CD4-positive, alpha-beta memory T cell (primary cell): ENCODE measurements at places on chromosomes 3 and 15. TPM values are rescaled to one million over a fixed set of nuclear protein-coding genes. Genes with fewer than 3 reads are reported as not detected.
A peak's percentile ranks its signal among the peaks of the same experiment; 100 is the strongest.

GRCh38 chr15:99951511-99951910, 218.3 kb upstream of the LYSMD4 start:
- DNase-seq, result no peak

The CD96 gene
- total RNA-seq, result 228 TPM

DNA sequence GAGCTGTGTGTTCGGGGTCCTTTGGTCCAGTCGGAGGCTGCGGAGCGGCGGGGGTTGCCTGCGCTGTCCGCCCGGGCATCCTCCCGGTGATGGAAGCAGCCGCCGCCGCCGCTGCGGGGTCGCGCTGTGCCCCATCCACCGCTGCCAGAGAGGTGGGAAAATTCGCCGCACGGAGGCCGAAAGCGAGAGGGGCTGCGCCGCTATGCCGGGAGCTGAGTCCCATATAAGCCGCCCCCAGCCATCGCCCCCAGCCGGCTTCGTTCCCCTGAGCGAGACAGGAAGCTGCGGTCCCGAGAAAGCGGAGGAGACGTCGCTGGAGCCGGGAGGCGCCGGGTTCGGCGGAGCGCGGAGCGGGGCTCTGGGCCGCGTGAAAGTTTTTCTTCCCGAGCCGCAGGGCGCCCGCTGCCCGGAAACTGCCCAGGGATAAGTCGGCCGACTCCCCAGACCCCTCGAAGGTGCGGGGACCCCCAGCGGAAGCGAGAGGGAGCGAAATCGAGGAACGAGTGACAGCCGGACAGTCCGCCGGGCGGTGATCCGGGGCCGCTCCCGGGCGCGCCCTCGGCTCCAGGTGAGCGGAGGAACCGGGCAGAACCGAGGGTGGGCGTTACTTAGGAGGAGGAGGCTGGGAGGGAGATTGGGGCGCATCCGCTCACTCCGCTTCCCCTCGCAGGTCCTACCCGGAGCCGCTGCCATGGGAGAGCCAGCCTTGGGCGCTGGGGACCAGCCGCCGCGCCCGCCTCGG, 574 bp downstream of the CHST2 start:
- peak; percentile 21 for DNase-seq

The EDEM1 gene
- 146 TPM for total RNA-seq

DNA sequence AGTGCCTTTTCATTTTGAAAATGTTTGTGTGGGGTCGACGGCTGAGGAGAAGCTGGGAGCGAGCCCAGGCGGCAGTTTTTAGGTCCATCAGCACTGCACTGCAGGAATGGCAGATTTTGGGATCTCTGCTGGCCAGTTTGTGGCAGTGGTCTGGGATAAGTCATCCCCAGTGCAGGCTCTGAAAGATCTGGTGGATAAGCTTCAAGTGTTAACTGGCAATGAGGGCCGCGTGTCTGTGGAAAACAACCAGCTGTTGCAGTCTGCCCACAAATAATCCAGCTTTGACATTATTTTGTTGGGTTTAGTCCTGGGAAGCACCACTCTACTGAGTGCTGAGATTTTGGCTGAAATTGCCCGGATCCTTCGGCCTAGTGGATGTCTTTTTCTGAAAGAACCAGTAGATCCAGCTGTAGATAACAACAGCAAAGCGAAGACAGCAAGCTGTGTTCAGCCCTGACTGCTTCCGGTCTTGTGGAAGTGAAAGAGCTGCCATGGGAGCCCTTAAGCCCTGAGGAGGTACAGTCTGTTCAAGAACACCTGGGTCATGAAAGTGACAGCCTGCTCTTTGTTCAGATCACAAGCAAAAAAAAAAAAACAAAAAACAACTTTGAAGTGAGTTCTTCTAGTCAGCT, 13.1 kb upstream of the ANP32A start:
- DNase-seq, result peak; percentile 18

The MYD88 gene
- total RNA-seq, result 50.5 TPM

DNA sequence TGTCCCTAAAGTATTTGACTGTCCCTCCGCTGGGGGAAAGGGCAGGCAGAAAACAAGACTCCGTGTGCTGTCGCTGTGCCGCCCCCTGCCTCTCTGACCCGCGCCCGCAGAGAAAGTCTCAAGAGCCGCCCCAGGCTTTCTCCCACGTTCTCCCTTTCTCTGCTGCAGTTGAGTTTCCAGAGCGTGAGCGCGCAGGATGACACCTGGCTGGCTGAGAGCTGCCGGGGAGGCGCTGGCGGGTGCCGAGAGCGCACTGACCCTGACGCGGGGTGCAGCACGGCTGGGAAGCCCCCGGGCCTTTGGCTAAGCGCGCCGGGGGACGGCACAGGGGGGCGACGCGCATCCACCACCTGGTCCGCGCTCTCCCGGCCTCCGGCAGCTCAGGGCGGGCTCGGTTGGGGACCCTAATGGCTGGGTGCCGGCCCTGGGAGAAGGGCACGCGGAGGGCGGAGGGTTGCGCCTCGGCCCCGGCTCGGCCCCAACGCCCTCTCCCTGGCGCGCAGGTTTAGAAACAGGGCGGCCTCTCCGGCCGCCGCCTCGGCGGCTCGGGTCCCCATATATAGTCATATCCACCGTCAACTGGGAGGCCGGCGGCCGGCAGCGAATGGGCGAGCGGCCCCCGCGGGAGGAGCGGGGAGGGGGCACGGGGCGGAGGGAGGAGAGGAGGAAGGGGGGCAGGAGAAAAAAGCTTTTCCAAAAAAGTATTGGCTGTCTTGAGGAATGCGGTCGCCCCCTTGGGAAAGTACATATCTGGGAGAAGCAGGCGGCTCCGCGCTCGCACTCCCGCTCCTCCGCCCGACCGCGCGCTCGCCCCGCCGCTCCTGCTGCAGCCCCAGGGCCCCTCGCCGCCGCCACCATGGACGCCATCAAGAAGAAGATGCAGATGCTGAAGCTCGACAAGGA, at the start of gene TPM1:
TPM1 (plus strand) TSS at position 774 of the 903 bp plus-strand sequence; CDS start at position 857, 83 bp downstream.
- DNase-seq, result no peak

DNA sequence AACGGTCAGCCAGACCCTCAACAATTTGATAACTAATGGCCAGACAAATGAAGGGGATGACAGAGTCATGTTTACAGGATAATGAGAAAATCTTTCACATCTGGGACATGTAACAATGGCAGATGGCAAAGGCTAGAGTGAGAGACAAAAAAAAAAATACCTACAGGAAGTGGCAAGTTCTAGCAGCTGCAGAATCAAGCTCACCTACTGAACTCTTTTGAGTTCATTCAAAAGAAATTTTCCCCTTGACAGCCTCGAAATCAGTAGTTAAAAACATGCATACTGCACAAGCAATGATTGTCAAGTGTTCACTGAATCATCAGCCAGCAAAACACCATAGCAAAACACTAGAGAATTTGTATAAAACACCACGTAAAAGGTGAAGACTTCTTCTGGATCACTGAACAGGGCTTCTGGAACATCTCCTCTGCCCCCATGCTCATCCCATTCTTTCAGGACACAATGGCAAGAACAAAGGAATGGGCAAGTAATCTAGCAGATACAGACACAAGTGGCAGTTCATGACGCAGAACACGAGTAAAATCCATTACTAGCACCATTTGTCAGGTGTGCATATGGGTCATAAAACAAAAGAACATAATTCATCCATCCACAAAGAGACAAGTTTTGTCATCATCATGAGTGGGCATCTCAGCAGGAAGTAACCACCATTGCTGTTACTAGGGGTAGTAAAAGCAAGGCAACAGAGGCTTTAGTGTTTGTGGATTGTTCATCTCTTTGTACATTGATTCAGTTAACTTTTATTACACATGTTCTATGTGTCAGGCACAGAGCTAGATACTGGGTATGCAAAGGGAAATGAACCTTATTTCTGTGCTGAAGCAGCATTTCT, 13.8 kb upstream of the KCNMB2 start:
- no peak for DNase-seq

The DUOX1 gene
- 0.19 TPM for total RNA-seq

DNA sequence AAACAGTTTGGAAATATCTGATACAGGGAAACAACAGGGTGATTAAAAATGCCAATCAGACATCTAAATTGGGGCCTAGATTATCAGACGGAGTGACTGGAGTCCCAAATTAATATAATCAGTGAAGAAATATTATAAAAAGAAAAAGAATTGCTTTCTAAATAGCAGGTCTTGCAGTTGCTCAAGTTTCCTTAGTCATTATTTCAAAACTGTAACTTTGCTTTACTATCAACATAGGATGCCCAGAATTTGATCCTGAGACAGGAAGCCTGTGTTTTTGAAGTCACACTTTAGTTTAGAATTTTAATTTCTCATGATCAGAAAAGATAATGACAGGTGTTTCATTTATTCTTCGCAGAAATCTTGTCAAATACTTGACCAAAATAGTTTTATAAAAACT, 105.9 kb downstream of the IL1RAP start:
- DNase-seq, result no peak

- no peak for DNase-seq
Measured at GRCh38 chr3:128706086-128706615, 19.8 kb upstream of the RAB7A start.

- peak; percentile 85 for DNase-seq
Measured at GRCh38 chr3:187027531-187028278, 97.4 kb downstream of the ST6GAL1 start.

The PLCD1 gene
- total RNA-seq, result 93.9 TPM

- no peak for DNase-seq
Measured at GRCh38 chr3:66534304-66534845, 33.6 kb upstream of the LRIG1 start.

- no peak for DNase-seq
Measured at GRCh38 chr3:63387568-63387967, 109.5 kb downstream of the SYNPR start.

- DNase-seq, result no peak
Measured at GRCh38 chr3:23663661-23664186, 142.0 kb upstream of the UBE2E1 start.

GRCh38 chr15:64284042-64284441, 71.9 kb downstream of the CSNK1G1 start:
- no peak for DNase-seq

DNA sequence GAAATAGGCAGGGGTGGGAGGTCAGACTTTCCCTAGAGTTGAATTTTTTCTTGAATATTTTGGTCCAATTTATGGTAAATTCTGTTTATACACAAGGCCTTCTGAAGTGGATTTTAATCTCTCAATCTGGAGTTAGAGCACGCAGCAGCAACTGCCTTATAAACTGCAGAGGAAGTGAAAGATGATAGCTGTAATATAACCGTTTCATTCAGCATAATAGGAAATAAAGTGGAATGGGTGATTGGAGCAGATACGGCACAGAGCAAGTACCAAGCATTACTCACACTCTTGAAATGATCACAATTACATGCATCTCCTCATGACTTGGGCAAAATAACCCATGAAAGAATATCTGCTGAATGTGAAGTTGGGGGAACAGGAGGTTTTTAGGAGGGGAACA, 106.8 kb downstream of the ARRDC4 start:
- no peak for DNase-seq

DNA sequence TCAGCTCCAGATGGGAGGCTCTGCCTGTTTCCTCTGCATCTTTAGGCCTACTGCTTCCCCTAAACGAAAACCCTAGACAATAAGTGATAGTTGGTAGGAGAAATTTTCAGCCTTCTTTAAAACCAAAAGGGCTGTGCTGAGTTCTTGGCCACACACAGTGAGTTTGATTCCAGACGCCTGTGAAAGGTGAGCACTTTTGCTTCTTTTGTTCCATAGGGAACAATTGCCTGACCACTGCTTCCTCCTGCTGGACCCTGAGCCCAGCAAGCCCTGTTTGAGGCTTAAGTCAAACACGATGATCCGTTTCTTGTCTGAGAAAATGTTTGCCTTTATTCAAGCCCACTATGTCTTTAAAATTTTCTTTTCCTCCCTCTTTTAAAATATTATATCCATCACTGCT, 493.9 kb downstream of the ZIC1 start:
- DNase-seq, result no peak

The GOLGA8N gene
- total RNA-seq, result 7.0 TPM

GRCh38 chr15:34436126-34436955, 1.3 kb downstream of the GOLGA8A start:
- no peak for DNase-seq

DNA sequence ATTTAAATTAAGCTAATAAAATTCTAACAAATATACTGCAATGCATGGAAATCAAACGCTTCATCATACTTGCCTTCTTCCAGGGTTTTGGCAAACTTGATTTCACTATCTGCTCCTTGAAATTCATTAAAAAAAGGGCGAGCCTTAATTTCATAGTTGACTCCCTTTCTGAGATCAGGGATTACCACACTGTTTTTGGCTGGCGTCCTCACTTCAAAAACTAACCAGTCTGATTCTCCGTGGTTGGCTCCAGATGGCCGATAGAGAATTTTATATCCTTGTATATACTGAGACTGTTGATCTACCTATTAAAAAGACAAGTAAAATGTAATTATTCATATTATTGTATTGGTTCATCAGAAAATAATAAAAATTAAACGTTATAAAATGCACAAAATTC, 1106.8 kb downstream of the ROBO1 start:
- no peak for DNase-seq

The ATP10A gene
- 48.2 TPM for total RNA-seq

The IMPG2 gene
- total RNA-seq, result 0.81 TPM

The SLMAP gene
- total RNA-seq, result 69.0 TPM

The PTX3 gene
- 0.23 TPM for total RNA-seq
